Stimulated activated memory B cell treated with anti-CD40 and anti-IgM and Interleukin-4, amounts not matched to agents 10 μg/mL and 1 μg/mL and 100 μg/mL, for 72 hours (primary cell): ENCODE measurements at places on chromosomes 1 and 21.

DNA sequence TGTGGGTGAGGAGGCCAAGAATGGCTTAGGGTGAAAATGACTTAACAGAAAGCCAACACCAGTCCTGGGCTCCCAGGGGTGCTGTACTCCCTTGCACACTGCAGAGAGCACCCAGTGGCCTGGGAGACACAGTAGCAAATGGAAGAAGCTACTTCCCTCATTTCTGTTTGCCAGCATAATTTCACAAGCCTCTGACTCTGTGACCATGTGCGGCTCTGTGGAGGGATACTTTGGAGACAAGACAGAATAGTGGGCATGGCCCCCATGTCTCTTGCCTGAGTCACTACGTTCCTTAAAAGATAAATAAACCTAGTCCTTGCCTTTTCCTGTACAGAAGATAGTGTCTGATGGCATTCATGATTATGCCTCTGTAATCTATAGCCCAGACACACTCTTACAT, 38.1 kb downstream of the TRIM62 start:
- peaks cover 13% of the 10 kb centered on the region for H3K36me3 ChIP-seq
- ATAC-seq = no peak
- H3K27me3 ChIP-seq = no peaks in the 10 kb centered on the region
- no peaks in the 10 kb centered on the region for H3K4me1 ChIP-seq
- H3K27ac ChIP-seq = no peak overlapping the region

DNA sequence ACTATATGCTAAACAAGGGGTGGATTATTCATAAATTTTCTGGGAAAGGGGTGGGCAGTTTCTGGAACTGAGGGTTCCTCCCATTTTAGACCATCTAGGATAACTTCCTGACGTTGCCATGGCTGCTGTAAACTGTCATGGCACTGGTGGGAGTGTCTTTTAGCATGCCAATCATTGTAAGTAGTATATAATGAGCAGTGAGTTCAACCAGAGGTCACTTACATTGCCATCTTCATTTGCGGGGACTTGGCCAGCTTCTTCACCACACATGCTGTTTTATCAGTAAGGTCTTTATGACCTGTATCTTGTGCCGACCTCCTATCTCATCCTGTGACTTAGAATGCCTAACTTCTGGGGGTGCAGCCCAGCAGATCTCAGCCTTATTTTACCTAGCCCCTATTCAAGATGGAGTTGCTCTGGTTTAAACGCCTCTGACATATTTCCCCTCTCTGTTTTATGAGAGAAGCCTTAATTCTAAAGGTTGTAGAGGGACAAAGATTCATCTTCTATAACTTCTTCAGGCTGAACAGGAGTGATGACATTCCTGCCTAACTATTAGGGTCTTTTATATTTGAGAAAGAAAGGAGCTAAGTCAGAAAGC, 60.4 kb downstream of the DIP2A start:
- no peak overlapping the region for H3K27ac ChIP-seq
- ATAC-seq = no peak
- no peak overlapping the region for H3K4me3 ChIP-seq
- H3K4me1 ChIP-seq = peaks cover 19% of the 10 kb centered on the region
- H3K27me3 ChIP-seq = no peaks in the 10 kb centered on the region
- H3K36me3 ChIP-seq = peaks cover 31% of the 10 kb centered on the region

DNA sequence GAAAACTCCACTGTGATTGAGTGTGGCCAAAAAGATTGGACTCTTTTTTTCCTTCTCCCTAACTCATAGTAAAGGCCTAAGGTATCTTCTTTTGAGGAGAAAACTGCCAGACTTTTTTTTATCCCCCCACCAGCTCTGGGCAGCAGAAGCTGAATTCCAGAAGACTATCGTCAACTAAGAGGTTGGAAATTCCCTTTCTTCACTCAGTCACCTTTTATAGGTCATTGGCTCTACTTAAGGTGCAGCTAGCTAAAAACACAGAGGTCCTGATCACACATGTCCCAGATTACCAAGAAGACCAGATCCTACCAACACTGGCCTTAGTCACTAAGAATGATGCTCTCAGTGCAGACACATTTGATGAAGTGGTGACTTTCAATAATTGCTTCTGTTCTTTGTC, 1441.2 kb downstream of the PLA2G4A start:
- no peaks in the 10 kb centered on the region for H3K36me3 ChIP-seq
- no peaks in the 10 kb centered on the region for H3K27me3 ChIP-seq
- no peaks in the 10 kb centered on the region for H3K4me1 ChIP-seq
- H3K4me3 ChIP-seq = no peak overlapping the region
- no peak for ATAC-seq

DNA sequence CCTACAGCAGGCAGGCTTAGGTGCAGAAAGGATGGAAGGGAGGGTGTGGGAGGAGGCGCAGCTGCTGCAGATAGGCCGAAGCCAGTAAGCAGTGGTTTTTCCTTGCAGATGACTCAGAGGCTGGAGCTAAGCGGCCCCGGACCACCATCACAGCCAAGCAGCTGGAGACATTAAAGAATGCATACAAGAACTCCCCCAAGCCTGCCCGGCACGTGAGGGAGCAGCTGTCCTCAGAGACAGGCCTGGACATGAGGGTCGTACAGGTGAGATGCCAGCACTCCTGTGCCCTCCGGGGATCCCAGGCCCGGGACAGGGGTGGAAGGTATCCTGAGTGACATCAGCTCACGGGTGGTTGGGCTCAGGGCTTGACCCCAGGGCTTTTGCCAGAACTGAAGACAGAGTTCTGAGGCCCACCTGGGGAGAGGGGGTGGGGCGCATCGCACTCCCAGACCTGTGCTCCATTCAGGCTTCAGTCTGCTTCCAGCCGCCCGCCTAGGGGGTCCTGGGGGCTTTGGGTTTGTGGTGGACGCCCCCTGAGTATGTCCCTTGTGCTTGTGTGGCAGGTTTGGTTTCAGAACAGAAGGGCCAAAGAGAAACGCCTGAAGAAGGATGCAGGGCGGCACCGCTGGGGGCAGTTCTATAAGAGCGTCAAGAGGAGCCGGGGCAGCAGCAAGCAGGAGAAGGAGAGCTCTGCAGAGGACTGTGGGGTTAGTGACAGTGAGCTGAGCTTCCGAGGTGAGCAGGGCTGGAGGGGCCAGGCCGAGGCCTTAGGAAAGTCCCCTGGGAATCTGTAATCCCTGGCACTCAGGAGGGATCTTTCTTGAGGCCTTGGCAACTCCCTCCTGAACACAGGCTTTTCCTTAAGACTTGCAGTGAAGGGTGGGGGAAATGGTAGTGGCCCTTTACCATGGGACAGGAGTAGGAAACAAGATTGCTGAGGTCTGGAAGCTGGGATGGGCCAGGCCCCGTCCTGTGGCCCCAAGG, 41.5 kb downstream of the LHX4 start:
- H3K36me3 ChIP-seq = peaks cover 28% of the 10 kb centered on the region
- H3K4me3 ChIP-seq = no peak overlapping the region
- H3K27ac ChIP-seq = no peak overlapping the region

GRCh38 chr1:181424786-181425403, 58.4 kb upstream of the CACNA1E start:
- no peaks in the 10 kb centered on the region for H3K36me3 ChIP-seq
- H3K27me3 ChIP-seq = peaks cover 46% of the 10 kb centered on the region
- H3K27ac ChIP-seq = no peak overlapping the region
- ATAC-seq = peak; percentile 42
- no peak overlapping the region for H3K4me3 ChIP-seq
- peaks cover 6% of the 10 kb centered on the region for H3K4me1 ChIP-seq

GRCh38 chr1:25247829-25248754, 838 bp upstream of the RSRP1 start:
- no peaks in the 10 kb centered on the region for H3K27me3 ChIP-seq
- peaks cover 33% of the 10 kb centered on the region for H3K4me1 ChIP-seq
- peaks cover 37% of the 10 kb centered on the region for H3K36me3 ChIP-seq

GRCh38 chr1:83512373-83513193, 486.3 kb downstream of the TTLL7 start:
- peaks cover 9% of the 10 kb centered on the region for H3K27me3 ChIP-seq
- H3K36me3 ChIP-seq = no peaks in the 10 kb centered on the region
- no peaks in the 10 kb centered on the region for H3K4me1 ChIP-seq
- ATAC-seq = no peak
- H3K4me3 ChIP-seq = no peak overlapping the region

DNA sequence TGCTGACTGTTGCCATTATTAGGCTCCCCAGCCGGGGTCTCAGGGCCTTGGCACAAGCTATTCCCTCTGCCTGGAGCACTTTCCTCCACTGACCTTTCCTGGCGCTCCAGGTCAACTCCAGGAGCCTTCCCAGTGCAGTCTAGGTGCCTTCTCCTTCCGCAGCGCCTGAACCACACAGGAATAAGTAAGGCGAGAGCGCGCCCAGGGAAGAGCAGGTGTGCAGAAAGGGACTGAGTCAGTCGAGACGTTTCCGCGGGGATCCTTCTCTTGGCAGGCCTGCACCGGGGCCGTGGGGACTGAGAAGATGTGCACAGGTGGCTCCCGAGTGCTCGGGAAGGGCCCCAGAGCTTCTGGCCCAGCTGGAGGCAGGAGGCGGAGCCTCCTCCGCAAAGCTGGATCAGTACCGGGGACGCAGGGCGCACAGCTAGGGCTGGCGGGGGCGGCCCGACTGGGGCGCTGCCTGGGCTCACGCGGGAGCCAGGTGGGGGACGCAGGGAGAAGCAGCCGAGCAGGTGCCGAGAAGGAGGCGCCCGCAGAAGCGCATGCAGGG, 765 bp upstream of the BMP8A start:
- H3K27me3 ChIP-seq = peaks cover 26% of the 10 kb centered on the region
- peak overlapping the region; percentile 68 for H3K4me3 ChIP-seq
- peaks cover 2% of the 10 kb centered on the region for H3K36me3 ChIP-seq

GRCh38 chr21:39730418-39731157, 14.4 kb upstream of the IGSF5 start:
- ATAC-seq = no peak
- H3K36me3 ChIP-seq = no peaks in the 10 kb centered on the region
- no peak overlapping the region for H3K27ac ChIP-seq
- no peaks in the 10 kb centered on the region for H3K27me3 ChIP-seq
- no peak overlapping the region for H3K4me3 ChIP-seq

- ATAC-seq = no peak
- no peak overlapping the region for H3K27ac ChIP-seq
- no peak overlapping the region for H3K4me3 ChIP-seq
- peaks cover 12% of the 10 kb centered on the region for H3K4me1 ChIP-seq
These were observed 19.7 kb downstream of the PTAFR start for GRCh38 chr1:28156821-28157220.

- H3K27me3 ChIP-seq = no peaks in the 10 kb centered on the region
- H3K36me3 ChIP-seq = no peaks in the 10 kb centered on the region
- no peak overlapping the region for H3K4me3 ChIP-seq
These were observed 75.0 kb downstream of the ATP6V1G3 start for GRCh38 chr1:198465201-198466144.

- H3K27me3 ChIP-seq = no peaks in the 10 kb centered on the region
- H3K4me3 ChIP-seq = peak overlapping the region; percentile 49
- peak; percentile 73 for ATAC-seq
- peak overlapping the region; percentile 56 for H3K27ac ChIP-seq
- H3K4me1 ChIP-seq = peaks cover 55% of the 10 kb centered on the region
These were observed 7.4 kb downstream of the CD48 start for GRCh38 chr1:160704250-160704649.

GRCh38 chr1:13708380-13708982, 8.5 kb downstream of the PRDM2 start:
- peak overlapping the region; percentile 53 for H3K27ac ChIP-seq
- peak overlapping the region; percentile 16 for H3K4me3 ChIP-seq
- H3K4me1 ChIP-seq = peaks cover 88% of the 10 kb centered on the region
- no peak for ATAC-seq

DNA sequence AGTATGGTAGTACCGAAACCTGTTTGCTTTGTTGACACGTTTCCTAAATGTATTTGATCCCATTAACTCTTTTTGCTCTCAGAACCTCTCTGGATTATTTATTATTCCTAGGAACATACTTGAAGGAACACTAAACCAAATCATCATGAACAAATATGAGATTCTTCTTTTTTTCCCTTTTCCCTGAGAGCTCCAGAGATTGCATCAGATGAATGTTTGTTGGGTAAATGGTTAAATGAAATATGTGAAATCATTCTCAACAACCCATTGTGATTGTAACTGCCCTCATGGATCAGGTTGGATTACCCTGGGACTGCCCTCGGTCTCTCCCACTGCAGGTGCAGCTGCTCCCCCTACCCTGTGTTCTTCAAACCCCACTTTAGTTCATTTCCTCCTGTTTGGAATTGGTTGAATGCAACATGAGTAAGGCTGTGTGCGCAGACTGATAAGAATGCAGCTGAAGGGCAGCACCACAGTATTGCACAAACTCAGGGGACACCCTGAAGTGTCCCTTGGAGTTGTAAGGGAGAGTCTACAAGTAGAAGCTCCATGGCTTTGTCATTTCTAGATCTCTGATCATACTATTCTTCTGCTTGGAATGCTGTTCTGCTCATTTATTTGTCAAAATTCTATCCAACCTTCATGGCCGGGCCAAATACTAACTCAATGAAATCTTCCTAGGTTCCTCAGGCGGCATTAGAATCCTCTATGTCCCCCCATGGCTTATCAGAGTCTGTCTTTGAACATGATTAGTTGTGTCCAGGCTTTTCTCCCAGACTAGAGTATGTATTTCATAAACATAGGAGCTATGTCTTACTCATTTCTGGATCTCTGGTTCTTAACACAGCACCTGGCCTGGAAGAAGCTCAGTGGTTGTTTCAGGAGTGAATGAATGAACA, 47.1 kb upstream of the NEK2 start:
- H3K4me1 ChIP-seq = no peaks in the 10 kb centered on the region
- no peak for ATAC-seq
- no peaks in the 10 kb centered on the region for H3K27me3 ChIP-seq
- H3K4me3 ChIP-seq = no peak overlapping the region
- no peak overlapping the region for H3K27ac ChIP-seq
- no peaks in the 10 kb centered on the region for H3K36me3 ChIP-seq

- no peaks in the 10 kb centered on the region for H3K36me3 ChIP-seq
- peaks cover 33% of the 10 kb centered on the region for H3K27me3 ChIP-seq
- no peak overlapping the region for H3K4me3 ChIP-seq
- ATAC-seq = no peak
- no peak overlapping the region for H3K27ac ChIP-seq
These were observed 29.2 kb downstream of the CASZ1 start for GRCh38 chr1:10767282-10767681.

DNA sequence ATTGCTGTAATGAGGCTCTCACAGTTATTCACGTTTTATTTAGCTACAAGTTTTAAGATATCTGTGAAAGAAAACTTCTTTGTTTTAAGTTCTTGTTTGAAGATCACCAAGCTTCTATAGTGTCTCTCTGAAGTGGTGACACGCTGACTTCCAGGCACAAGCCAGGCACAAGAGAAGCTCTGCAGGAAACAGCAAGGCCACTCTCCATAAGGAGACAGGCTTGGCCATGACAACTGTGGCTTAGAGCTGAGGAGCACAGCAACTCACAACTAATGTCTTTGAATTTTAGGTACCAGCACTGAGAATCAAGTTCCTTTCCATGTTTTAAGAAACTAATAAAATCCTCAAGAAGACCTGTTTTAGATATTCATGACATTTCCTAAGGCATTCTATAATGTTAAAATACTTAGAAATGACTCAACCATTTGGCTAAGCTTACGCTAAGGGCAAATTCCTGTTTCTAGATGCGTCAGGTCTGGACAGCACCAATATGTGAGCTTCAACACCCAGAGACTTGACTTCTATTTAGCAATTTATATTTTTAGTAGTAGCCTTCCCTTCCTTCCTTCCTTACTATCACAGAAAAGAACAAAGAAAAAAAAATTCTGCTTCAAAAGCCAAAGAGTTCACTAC, 40.2 kb downstream of the APP start:
- no peak overlapping the region for H3K27ac ChIP-seq
- no peaks in the 10 kb centered on the region for H3K27me3 ChIP-seq
- H3K4me1 ChIP-seq = peaks cover 6% of the 10 kb centered on the region
- H3K36me3 ChIP-seq = peaks cover 7% of the 10 kb centered on the region
- no peak overlapping the region for H3K4me3 ChIP-seq

GRCh38 chr1:43414634-43415223, 25.0 kb downstream of the SZT2 start:
- no peak overlapping the region for H3K4me3 ChIP-seq
- H3K27me3 ChIP-seq = no peaks in the 10 kb centered on the region
- H3K4me1 ChIP-seq = no peaks in the 10 kb centered on the region
- peak; percentile 67 for ATAC-seq
